Glutamatergic neuron (in vitro differentiated cells): ENCODE measurements at places on chromosomes 1 and 21. TPM values are rescaled to one million over a fixed set of nuclear protein-coding genes. Genes with fewer than 3 reads are reported as not detected.

DNA sequence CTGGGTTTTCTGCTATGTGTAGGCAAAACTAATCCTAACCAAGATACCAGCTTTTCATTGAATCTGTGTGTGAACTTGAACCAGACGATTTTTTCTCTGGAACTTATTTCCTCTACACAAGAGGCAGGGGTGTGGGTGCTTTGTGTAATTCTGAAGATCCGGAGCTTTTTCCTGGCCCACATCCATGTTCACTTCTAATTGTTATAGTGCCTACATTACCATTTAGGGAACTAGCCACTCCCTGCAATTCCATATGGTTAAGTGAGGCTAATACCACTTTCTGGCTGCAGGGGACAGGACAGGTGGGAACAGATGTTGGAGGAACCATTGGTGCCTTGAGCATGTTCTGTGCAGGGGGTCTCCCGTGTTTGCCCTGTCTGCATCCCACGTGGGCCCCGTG is 83.4 kb upstream of the FMN2 start:
- peaks cover 17% of the 10 kb centered on the region for H3K36me3 ChIP-seq
- peak overlapping the region; percentile 76 for H3K27ac ChIP-seq
- H3K27me3 ChIP-seq: peaks cover 6% of the 10 kb centered on the region
- no peak for DNase-seq
- no peak overlapping the region for H3K4me3 ChIP-seq

DNA sequence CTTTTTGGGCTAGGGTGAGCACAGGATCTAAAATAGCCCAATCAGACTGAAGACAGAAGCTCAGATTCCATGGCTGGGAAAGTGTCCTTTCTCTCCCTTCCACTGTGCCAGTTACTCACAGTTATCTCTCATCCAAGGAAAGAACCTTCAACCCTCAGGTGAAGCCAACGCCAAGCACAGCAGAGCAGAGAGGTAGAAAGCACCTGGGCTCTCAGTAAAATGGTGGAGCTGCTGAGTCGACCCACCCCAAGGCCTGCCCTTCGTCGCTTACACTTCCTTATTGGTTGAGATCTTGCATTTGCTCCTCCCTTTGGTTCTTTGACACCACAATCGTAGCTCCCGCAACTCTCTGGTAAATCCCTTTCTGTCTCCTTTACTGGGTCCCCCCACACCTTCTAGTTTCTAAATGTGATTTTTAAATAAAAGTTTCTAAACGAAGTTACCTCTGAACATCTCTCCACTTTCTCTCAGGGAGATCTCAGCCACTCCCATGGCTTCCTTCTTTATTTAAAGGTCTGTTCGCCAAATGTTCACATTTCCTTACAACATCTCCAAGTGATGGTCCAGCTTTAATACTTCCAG is 27.5 kb upstream of the SLC30A1 start:
- H3K27ac ChIP-seq: no peak overlapping the region
- H3K27me3 ChIP-seq: peaks cover 5% of the 10 kb centered on the region
- DNase-seq: no peak
- H3K4me1 ChIP-seq: peaks cover 10% of the 10 kb centered on the region

The PTAFR gene
- 0.54 TPM for total RNA-seq

The PPM1J gene
- 0.69 TPM for total RNA-seq

The GBP6 gene
- not detected for total RNA-seq

- no peaks in the 10 kb centered on the region for H3K36me3 ChIP-seq
- no peak for DNase-seq
- no peak overlapping the region for H3K4me3 ChIP-seq
- H3K27ac ChIP-seq: no peak overlapping the region
These were observed 72.2 kb downstream of the CACHD1 start for GRCh38 chr1:64542118-64542517.

DNA sequence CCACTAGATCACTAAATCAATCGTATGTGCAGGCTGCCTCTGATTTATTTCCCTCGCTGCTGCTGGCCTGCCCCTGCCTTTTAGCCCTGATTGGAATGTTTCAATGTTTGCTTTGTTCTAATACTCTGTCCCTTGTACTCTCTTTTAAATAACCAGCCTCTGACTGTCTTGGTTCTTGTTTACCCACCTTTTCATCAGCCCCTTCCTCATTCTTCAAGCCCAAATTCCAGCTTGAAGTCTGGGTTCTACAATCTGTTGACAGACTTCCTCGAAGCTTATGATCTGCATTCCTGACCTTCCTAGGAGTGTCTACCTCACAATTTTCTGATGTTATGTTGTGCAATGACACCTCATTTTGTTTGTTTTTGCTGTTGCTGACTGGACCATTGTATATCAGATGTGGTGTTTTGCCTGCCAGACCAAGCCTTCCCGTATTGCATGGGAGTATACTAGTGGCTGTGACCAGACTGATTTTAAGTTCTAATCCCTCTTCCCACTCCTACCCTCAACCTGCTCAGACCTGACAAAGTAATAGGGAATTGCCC is 46.6 kb upstream of the APOBEC4 start:
- H3K4me3 ChIP-seq: no peak overlapping the region
- peaks cover 2% of the 10 kb centered on the region for H3K27me3 ChIP-seq
- H3K27ac ChIP-seq: no peak overlapping the region
- DNase-seq: no peak

DNA sequence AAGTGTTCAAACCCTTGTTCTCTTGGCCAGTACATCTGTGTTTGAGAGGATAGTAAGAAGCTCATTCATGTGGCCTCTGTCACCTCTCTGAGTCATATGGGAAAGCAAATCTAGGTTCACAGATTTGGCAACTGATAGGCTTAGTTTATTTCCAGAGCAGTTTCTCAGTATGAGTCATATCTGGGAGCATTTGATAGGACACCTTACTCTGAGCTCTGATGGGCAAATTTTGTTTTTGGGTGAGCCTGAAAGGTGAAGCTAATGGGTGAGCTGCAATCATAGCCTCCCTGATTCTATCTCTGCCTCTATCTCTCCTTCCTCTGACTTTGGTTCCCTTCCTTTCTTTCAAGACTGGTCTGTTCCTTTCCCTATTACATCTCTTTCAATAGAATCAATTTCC is 134.4 kb downstream of the S1PR1 start:
- H3K4me1 ChIP-seq: peaks cover 17% of the 10 kb centered on the region
- peaks cover 6% of the 10 kb centered on the region for H3K36me3 ChIP-seq
- H3K27ac ChIP-seq: no peak overlapping the region
- H3K4me3 ChIP-seq: no peak overlapping the region

DNA sequence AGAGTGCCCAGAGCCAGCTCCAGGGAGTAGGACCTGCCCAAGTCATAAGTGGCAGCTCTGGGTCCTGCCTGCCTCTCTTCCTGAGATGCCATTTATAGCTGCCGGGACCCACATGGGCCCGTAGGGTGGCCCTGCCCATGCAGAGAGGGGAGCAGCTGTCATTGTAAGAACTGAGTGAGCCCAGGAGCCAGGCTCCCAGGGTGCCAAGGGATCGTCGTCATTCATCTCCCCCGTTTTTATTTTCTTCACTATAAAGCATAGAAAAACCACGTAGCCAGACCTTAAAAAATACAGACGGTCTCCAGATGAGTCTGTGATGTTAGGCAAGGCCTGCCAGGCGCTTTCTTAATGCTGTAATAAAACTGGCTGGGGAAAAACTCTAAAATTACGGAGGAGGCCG is 90.7 kb downstream of the IGSF21 start:
- peaks cover 27% of the 10 kb centered on the region for H3K4me1 ChIP-seq
- DNase-seq: no peak
- H3K27ac ChIP-seq: no peak overlapping the region
- H3K36me3 ChIP-seq: no peaks in the 10 kb centered on the region
- H3K4me3 ChIP-seq: no peak overlapping the region

DNA sequence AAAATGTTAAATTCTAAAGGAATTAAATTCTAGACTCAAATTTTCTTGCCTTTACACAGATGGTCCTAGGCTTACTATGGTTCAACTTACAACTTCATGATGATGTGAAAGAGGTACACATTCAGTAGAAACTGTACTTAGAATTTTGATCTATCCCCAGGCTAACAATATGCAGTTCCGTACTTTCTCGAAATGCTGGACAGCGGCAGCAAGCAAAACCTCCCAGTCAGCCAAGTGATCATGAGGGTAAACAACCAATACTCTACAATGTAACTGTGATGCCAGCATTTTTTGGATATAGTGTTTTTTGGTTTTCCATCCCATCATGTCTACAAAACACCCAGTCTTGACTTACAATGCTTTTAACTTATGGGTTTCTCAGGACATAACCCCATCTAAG is 25.7 kb downstream of the VAV3 start:
- H3K4me3 ChIP-seq: no peak overlapping the region
- peaks cover 7% of the 10 kb centered on the region for H3K4me1 ChIP-seq
- no peak for DNase-seq
- H3K27me3 ChIP-seq: peaks cover 2% of the 10 kb centered on the region
- no peak overlapping the region for H3K27ac ChIP-seq
- H3K36me3 ChIP-seq: no peaks in the 10 kb centered on the region

- peaks cover 9% of the 10 kb centered on the region for H3K4me1 ChIP-seq
- peaks cover 3% of the 10 kb centered on the region for H3K27me3 ChIP-seq
- H3K36me3 ChIP-seq: no peaks in the 10 kb centered on the region
- peak within 1 kb of the TSS; percentile 89 for H3K4me3 ChIP-seq
- peak; percentile 43 for DNase-seq
These were observed at the start of gene GLMP for GRCh38 chr1:156295391-156295947. GLMP (minus strand) TSS chr1:156295679; CDS start chr1:156295645, 34 bp downstream.

GRCh38 chr21:32065654-32066053 is 192.8 kb downstream of the HUNK start:
- no peaks in the 10 kb centered on the region for H3K36me3 ChIP-seq
- no peak overlapping the region for H3K4me3 ChIP-seq
- H3K27ac ChIP-seq: no peak overlapping the region

- H3K27me3 ChIP-seq: no peaks in the 10 kb centered on the region
- no peaks in the 10 kb centered on the region for H3K36me3 ChIP-seq
- H3K4me3 ChIP-seq: no peak overlapping the region
- peaks cover 19% of the 10 kb centered on the region for H3K4me1 ChIP-seq
These were observed 115.5 kb downstream of the NMNAT2 start for GRCh38 chr1:183302452-183303322.

The KIF14 gene
- total RNA-seq: 2.9 TPM

The ALX3 gene
- not detected for total RNA-seq

- no peaks in the 10 kb centered on the region for H3K4me1 ChIP-seq
- H3K4me3 ChIP-seq: no peak overlapping the region
- no peak overlapping the region for H3K27ac ChIP-seq
- no peaks in the 10 kb centered on the region for H3K36me3 ChIP-seq
- no peak for DNase-seq
These were observed 8.9 kb downstream of the SLAMF1 start for GRCh38 chr1:160637821-160638539.

The TESK2 gene
- 3.3 TPM for total RNA-seq

GRCh38 chr1:206521127-206521526 is 13.8 kb downstream of the RASSF5 start:
- DNase-seq: no peak
- H3K36me3 ChIP-seq: no peaks in the 10 kb centered on the region
- H3K27me3 ChIP-seq: peaks cover 3% of the 10 kb centered on the region

The TOR1AIP1 gene
- total RNA-seq: 11.1 TPM

GRCh38 chr1:208534599-208534897 is 290.4 kb upstream of the PLXNA2 start:
- H3K27me3 ChIP-seq: no peaks in the 10 kb centered on the region
- peak overlapping the region; percentile 40 for H3K4me3 ChIP-seq
- H3K36me3 ChIP-seq: no peaks in the 10 kb centered on the region
- peaks cover 63% of the 10 kb centered on the region for H3K4me1 ChIP-seq

DNA sequence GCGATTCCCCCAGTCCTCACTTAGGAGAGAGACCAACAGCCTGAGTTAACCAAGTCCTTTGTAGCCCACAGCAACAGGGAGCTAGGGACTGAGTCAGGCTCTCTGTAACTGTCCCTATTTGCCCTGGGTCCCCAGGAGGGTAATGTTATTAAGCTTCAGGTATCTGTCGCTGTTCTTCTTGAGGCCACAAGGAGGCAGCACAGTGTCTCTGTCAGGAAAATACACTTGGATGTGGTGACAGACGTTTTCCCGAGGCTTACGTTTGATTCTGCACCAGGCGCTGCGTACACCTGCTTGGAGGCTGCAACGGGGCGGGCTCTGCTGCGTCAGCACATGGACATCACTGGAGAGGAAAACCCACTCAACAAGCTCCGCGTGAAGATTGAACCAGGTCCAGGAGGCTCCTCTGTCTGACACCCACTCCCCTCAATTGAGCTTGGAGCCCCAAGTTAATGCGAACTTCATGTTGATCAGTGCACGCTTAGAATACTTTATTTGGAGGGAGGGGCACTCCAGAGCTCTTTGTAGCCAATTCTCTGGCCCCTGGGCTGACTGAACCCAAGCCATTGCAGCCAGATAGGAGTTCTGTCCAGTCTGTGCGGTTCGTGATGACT is 10.7 kb upstream of the ELF3 start:
- no peak overlapping the region for H3K27ac ChIP-seq
- H3K36me3 ChIP-seq: peaks cover 3% of the 10 kb centered on the region
- H3K4me3 ChIP-seq: no peak overlapping the region
- no peaks in the 10 kb centered on the region for H3K4me1 ChIP-seq
- peak; percentile 37 for DNase-seq

DNA sequence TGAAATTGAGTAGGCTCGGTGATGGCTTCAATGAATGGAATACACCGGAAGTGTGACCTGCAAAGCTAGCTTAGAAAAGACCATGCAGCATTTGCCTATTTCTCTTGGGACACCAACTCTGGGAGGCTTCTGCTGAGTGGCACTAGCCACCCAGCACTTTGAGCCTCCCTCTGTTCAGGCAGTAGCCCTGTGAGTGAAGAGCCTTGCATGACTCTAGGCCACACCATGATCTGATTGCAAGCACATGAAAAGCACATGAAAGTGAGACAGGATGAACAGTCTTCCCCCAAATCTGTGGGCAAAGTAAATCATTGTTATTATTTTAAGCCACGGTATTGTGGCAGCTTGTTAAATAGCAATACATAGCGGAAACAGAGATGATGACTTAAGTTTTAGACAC is 2.8 kb downstream of the CD48 start:
- peaks cover 3% of the 10 kb centered on the region for H3K27me3 ChIP-seq
- H3K36me3 ChIP-seq: no peaks in the 10 kb centered on the region
- H3K27ac ChIP-seq: no peak overlapping the region
- no peaks in the 10 kb centered on the region for H3K4me1 ChIP-seq

- H3K4me3 ChIP-seq: no peak overlapping the region
- H3K4me1 ChIP-seq: no peaks in the 10 kb centered on the region
- H3K36me3 ChIP-seq: no peaks in the 10 kb centered on the region
- H3K27me3 ChIP-seq: peaks cover 4% of the 10 kb centered on the region
These were observed 5.6 kb downstream of the SLC5A9 start for GRCh38 chr1:48228156-48228555.

The PCSK9 gene
- total RNA-seq: 2.1 TPM

The S100A3 gene
- total RNA-seq: not detected

The GABRD gene
- total RNA-seq: 2.5 TPM
